ENCODE measurements at places on chromosomes 12 and 14. TPM values are rescaled to one million over a fixed set of nuclear protein-coding genes. Genes with fewer than 3 reads are reported as not detected.
A peak's percentile ranks its signal among the peaks of the same experiment; 100 is the strongest.

The TAS2R43 gene
- total RNA-seq, result 1.5 TPM

The PTPRO gene
- 0.91 TPM for total RNA-seq

DNA sequence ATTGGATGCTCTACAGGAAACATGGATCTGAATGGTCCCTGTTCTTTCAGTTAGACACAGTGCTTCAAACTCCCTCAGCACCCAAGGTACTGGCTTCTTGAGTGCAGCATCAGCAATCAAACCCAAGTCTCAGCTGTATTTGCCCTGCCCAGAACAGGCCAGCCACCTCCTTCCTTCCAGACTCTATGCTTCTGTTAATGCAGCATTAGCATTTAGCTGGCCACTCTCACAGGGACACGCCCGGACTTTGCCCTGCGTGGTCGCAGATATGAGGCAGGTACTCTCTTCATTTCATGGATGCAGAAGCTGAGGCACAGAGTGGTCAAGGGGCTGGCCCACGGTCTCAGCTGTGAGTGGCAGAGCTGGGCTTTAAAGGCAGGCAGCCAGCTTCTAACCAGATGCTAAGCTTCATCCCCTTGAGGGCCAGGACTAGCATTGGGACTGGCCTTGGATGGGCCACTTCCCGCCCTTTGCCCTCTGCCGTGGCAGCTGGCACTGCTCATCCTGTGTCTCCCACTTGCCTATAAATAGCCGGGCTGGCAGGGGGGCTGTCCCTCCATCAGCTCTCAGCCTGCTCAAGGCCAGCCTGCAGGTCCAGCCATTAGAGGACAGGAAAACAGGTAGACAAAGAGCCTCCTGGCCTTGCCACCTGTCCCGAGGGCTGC, 1.5 kb upstream of the SLC25A47 start:
- no peak for DNase-seq

The ABCD2 gene
- 0.08 TPM for total RNA-seq

- DNase-seq, result no peak
These were observed 148.3 kb downstream of the KCNA5 start for GRCh38 chr12:5191803-5192538.

GRCh38 chr14:95307402-95308041, 12.2 kb downstream of the CLMN start:
- no peak for DNase-seq

DNA sequence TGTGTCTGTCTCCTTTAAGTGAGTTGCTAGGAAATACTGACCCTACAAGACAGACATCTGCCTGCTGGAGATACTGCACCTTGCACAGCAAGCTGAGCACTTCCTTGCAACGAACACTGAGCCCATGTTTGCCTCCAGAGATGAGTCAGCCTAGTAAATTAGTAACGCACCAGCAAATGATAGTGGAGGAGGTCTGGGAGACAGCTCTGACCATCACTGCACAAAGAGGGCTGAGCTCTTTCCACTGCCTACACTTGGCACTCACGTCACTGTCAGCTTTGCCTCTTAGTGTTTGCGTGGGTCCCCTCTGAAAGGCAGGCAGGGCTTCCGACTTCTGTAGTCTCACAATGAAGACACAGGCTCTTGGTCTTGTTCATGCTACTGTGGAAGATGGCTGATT, 109.0 kb downstream of the APAF1 start:
- no peak for DNase-seq

DNA sequence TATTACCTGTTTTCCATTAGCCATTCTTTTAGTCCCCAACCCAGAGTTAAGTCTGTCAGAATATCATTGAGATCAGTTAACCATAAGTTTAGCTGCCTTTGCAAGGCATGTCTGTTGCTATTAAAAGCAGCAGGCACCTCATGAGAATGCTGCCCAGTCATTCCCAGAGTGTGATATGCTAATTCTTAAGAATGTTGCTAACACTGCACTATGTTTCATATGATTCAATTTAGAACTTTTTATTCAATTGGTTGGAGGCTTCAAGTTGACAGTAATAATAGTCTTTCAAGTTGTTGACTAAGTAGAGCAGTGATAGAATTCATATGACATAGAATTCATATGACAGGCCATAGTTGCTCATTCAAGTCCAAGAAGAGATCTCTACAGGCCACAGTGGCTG, 292.3 kb downstream of the FUT8 start:
- no peak for DNase-seq

DNA sequence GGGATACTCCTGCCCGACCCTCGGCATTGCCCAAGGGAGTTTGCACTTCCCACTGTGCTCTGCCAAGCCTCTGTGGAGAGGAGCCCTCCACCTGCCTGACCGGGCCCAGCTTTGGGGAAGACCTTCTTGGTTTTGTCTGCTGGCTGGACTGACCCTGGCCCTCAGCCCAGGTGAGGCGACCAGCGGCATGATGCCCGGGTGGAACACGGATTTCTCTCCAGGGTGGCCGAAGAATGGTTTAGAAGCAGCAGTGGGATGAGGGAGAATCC, 15.6 kb downstream of the ZBTB42 start:
- no peak for DNase-seq

DNA sequence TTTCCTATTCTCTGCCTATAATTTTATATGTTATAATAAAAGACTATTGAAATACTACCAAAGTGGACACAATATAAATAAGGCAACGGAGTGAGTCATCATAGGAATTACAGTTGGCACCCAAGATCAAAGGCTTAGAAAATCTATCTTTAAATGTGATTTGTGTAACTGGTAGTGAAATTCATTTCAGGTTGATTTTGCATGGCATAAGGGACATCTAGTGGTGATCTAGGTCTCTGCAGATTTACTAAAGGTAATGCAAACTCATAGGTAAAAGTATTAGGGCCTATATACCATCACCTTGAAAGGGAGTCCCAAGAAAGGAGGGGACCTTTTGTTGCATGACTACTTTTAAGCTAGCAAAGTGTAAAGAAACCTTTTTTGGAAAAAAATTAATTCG, 527.2 kb downstream of the NRXN3 start:
- no peak for DNase-seq

DNA sequence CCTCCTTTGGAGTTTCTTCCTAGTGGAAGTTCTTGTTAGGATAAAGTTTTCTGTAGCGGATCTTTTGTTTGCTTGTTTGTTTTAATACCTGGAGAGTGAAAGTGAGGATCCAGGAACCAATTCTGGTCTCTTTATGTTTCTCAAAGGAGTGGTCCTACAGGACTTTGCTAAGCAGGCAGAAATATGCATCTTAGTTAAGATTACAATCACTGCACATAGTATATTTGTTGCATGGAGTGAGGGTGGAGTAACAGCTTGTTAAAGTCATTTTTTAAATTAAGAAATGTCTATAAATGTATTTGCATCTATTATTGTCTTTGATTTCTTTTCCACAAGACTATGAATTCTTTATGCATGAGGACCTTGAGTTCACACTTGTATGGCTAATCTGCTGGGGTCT, 76.7 kb downstream of the DRAM1 start:
- no peak for DNase-seq

GRCh38 chr12:22083167-22083566, 37.1 kb downstream of the CMAS start:
- peak; percentile 21 for DNase-seq

The ACSM4 gene
- not detected for total RNA-seq

DNA sequence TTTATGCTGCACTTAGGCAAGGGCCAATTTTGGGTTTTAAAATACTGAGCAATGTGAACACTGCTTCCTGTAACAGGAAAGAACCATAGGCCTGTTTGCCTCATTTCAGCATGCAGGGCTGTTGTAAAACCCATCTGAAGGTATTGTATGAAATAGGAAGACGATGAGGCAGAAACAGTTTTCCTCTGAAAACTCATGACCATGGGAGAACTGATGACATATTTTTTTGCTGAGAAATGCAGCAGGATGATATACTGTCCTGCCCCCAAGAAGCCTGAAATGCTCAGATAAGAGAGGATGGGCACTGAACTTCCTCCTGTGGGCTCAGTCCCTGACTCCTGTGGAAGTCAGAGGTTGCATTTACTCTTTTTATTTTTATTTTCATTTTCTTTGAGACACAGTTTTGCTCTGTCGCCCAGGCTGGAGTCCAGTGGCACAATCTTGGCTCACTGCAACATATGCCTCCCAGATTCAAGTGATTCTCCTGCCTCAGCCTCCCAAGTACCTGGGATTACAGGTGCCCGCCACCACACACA, 17.4 kb downstream of the PYGL start:
- DNase-seq, result no peak

The ASPG gene
- total RNA-seq, result 32.2 TPM

- no peak for DNase-seq
These were observed 12.7 kb downstream of the JAG2 start for GRCh38 chr14:105155681-105156413.

Measured in lower leg skin (tissue), 4 donors.